ENCODE measurements at places on chromosomes 16 and 17.

GRCh38 chr17:35765086-35765710 lies 4.5 kb downstream of the C17orf50 start:
- DNase-seq: no peak

GRCh38 chr17:21357281-21357680 lies 18.9 kb upstream of the KCNJ12 start:
- no peak for DNase-seq

- no peak for DNase-seq
Measured at GRCh38 chr16:57444711-57445110, 2.5 kb downstream of the CIAPIN1 start.

DNA sequence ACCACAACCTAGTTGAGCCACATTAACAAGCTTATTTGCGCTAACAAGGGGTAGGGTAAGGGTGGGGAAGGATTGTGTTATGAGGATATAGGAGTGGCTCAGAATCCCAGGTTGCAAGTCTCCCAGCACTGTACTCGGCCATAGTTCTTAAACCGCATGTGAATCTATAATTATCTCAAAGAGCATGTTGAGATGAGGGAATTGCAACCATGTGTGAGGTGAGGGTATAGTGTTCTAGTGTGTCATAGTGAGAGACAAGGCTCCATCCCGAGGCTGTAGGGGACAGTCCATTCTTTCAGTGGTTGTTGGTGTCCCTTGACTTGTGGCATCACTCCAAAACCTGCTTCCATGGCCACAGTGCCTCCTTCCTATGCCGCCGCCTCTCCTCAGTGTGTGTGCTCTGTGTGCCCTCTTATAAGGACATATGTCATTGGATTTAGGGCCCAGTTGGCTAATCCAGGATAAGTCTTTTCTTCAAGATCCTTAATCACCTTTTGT lies 22.7 kb upstream of the ATP5MC1 start:
- DNase-seq: no peak

GRCh38 chr16:10564591-10564990 lies 15.8 kb downstream of the EMP2 start:
- no peak for DNase-seq

- no peak for DNase-seq
Measured at GRCh38 chr17:66948061-66948750, 16.3 kb upstream of the CACNG4 start.

DNA sequence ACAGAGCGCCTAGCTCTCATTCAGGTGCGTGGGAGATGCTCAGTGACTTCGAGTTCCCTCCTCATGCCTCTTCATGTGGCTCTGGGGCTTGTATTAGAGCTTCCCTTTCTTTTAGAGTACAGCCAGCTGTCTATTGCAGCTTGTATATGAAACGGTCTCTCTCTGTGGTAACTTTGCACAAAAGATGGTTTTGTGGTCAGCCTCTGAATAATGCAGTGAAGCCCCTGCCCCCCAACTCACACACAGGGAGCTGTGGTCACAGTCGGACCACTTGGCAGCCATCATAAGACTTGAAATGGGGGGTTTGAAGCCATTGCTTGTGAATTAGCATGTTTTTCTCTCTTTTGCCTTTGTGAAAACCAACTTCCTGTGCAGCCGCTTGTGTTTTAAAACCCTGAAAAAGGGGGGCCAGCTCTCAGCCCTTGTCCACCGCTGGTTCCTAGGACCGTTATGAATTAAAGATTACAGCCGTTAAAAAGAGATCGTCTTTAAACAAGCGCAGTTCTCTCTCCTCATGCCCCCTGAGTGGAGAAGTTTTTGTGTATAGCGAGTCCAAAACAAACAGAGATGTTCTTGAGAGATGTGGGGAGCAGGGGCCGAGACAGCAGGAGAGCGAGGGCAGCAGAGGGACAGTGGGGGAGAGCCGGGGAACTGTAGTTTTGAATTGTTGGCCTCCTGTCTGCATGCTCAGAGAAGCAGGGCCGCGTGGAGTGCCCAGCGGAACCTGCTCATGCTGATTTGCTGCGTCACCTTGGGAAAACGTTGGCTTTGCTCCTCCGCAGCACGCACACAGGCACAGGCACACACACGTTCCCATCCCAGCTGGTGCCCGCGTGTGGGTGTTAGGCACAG lies 199.0 kb downstream of the MSI2 start:
- no peak for DNase-seq

DNA sequence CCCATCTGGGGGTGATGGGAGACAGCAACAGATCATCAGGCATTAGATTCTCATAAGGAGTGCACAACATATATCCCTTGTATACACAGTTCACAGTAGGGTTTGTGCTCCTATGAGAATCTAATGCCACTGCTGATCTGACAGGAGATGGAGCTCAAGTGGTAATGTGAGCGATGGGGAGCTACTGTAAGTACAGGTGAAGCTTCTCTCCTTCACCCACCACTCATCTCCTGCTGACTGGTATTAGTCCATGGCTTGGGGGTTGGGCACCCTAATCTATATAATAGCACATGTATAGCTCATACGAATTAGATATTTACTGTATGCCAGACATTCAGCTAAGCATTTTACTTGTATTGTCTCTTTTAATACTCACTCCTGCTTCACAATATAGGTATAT lies 101.7 kb downstream of the MAP2K6 start:
- no peak for DNase-seq

- DNase-seq: no peak
Measured at GRCh38 chr17:68924793-68925720, 30.1 kb downstream of the ABCA8 start.

- peak; percentile 65 for DNase-seq
Measured at GRCh38 chr17:59506894-59507726, 58.3 kb upstream of the DHX40 start.

GRCh38 chr17:17819561-17819995 lies 17.2 kb downstream of the SREBF1 start:
- peak; percentile 82 for DNase-seq

- DNase-seq: no peak
Measured at GRCh38 chr16:85126705-85127378, 14.6 kb upstream of the CIBAR2 start.

DNA sequence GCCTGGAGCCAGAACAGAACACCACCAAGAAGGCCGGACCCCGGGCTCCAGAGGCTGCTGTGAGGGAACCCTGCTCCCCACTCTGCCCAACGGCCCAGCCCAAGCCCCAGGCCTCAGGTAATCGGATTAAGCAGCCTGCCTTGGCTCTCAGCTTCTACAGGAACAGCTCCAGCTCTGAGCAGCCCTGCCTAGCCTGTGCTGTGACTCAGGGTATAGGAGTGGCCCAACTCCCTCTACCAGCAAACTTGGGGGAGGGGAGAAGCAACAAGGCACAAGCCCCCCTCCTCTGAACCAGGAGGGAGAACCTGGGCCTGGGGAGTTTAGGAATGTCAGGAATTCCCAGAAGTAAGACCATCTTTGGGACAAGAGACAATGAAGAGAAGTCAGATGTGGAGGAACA lies 849 bp upstream of the SOX15 start:
- DNase-seq: no peak

DNA sequence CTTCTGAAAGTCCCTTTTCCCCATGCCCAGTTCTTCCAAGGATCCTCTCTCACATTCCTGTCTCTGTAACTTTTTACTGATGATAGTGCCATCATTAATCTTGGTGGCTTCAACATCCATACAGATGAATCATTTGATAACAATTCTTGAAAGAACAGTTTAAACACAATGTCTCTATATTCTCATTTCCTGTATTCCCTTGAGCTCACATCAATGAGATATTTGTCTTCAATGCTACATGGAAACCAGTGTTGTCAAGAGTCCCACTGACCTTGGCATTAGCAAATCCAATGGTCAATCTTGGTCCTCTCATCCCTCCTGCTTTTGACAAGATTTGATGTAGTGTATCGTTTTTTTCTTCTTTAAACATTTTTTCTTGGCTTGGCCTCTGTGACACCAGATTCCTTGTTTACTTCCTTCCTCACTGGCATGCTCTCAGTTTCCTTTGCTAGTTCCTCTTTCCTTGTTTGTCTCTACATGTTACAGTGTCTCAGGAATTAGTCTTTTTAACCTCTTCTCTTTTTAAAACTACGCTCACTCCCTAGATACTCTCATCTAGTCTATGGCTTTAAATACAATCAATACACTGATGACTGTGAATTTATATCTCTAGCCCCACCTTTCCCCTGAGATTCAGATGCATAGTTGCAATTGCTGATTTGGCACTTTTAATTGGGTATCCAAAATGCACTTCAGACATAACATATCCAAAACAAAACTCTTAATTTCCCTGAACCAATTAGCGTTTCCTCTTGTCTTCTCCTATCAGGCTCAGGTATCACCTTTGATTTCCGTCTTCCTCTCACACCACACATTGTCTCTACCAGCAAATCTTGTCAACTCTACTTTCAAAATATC lies 134.0 kb downstream of the MYO1D start:
- peak; percentile 56 for DNase-seq

DNA sequence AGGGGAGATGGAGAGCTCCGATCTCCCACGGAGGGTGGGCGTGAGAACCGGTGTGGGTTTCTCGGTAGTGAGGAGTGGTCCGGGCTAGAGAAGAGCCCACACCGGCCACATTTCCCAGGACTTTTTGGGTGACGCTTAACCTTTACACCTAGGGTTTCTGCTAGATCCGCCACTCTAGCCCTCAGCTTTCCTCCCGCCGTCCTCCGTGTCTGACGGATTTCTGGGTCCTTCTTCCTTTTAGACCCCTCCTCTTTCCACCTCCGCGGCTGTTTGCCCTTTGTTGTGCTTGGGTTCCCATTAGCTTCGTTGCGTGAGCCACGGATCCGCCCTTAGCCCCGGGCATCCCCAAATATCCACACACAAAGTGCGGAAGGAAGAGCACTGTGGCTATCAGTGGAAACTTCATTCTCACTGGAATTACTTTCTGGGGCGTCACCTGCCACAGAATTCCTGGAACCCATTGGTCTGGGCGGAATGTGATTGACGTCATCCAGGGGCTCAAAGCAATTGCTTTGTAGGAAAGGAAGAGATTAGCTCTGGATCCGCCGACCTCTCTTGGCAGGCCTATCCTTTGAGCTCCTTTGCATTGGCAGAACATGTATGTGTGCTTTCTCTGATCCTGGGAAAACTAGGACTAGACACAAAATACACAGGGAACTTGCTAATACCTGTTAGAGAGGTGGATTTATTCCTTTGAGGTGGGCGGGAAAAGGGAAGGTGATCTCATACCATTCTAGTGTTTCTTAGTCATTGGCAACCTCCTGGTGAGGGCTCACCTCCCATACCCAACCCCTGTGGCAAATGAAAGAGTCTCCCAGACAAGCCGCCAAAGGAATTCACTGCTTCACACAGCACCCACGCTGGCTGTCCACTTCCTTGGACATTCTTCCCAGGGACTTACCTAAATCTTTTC lies 654 bp downstream of the TNFAIP1 start:
- peak; percentile 81 for DNase-seq

DNA sequence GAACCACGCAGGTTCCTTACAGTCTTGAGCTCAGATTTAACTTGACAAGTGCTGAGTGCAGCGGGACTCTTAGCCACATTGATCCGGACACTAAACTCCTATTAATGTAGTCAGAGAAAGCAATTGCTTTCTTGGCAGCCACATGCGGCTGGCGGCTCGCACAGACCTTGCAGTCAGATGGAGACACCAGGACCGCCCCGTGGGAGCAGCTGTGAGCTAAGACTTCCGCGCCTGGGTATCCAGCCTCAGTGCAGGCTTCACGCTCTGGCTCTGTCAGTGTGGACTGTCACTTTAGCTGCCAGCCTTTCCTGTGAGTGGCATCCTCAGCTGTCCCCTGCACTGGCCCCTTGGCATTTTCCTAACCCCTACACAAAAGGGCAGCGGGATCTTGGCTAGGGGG lies 80.9 kb upstream of the NLRP1 start:
- no peak for DNase-seq

DNA sequence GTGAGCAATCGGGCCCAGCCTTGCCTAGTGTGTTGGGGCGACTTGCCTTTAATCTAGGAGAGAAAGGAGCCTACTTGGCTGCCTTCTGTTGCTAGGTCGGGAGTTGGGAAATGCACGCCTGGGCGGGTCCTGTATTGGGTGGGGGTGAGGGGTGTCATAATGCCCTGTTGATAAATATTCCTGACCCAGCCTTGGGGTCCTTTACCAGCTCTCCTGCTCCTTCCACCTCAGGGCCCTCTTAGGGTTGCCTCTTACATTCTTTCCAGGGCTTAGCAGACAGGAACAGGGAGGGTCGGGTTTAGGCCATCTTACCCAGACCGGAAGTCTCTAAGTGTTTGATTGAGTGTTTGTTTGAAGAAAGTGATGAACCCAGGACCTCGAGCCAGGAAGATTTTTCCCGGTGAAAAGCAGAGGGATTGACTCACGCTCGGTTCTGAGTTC lies 112.9 kb downstream of the SEC14L1 start:
- no peak for DNase-seq

GRCh38 chr17:29753845-29754439 lies 131.2 kb upstream of the CORO6 start:
- DNase-seq: no peak

GRCh38 chr17:30926516-30926915 lies 4.8 kb downstream of the ADAP2 start:
- no peak for DNase-seq

- DNase-seq: no peak
Measured at GRCh38 chr17:72301887-72302286, 181.1 kb downstream of the SOX9 start.

- DNase-seq: no peak
Measured at GRCh38 chr16:2317231-2318020, 23.1 kb downstream of the ABCA3 start.

DNA sequence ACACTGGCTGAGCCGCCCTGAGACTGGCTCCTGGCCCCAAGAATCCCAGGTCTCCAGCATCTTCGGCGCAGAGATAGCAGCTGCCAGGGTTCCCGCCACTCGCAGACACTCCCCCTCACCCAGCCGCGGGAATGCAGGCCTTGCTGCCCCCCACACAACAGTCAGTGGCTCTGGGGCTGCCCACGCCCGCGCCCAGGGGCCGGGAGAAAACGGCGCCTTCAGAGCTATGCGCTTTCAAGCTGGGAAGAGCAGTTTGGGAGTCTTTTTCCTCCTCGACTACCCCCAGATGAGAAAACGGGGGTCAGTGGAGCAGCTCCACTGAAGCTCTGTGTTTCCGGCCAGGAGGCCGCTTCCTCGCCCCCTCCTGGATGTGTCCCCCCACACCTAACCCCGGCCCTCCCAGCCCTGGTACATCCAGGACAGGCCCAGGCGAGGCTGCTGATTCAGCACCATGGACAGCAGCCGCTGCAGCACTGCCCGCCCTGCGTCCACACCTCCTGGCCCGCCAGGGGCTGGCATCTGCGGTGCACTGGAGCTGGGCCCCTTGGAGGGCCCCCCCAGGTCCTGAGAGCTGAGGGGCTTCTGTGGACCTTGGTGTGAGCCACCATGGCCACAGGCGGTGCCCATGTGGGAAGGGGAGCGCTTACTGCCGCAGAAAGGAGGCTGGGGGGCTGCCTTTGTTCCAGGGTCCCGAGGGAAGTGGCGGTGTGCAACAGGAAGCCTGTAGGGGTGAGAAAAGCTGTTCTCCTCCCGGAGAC lies 35.7 kb downstream of the CACNA1H start:
- peak; percentile 34 for DNase-seq

- DNase-seq: no peak
Measured at GRCh38 chr16:90053902-90054500, 23.1 kb downstream of the PRDM7 start.

- no peak for DNase-seq
Measured at GRCh38 chr17:27895123-27895895, 2.1 kb upstream of the LYRM9 start.

GRCh38 chr16:70460737-70461261 lies 6.4 kb downstream of the FCSK start:
- DNase-seq: no peak
